ENCODE measurements at places on chromosomes 4 and X.

GRCh38 chrX:13685126-13685763 is 3.7 kb upstream of the RAB9A start:
- peak; percentile 9 for DNase-seq

- DNase-seq = no peak
Measured at GRCh38 chrX:7253565-7253964, 105.6 kb upstream of the PUDP start.

DNA sequence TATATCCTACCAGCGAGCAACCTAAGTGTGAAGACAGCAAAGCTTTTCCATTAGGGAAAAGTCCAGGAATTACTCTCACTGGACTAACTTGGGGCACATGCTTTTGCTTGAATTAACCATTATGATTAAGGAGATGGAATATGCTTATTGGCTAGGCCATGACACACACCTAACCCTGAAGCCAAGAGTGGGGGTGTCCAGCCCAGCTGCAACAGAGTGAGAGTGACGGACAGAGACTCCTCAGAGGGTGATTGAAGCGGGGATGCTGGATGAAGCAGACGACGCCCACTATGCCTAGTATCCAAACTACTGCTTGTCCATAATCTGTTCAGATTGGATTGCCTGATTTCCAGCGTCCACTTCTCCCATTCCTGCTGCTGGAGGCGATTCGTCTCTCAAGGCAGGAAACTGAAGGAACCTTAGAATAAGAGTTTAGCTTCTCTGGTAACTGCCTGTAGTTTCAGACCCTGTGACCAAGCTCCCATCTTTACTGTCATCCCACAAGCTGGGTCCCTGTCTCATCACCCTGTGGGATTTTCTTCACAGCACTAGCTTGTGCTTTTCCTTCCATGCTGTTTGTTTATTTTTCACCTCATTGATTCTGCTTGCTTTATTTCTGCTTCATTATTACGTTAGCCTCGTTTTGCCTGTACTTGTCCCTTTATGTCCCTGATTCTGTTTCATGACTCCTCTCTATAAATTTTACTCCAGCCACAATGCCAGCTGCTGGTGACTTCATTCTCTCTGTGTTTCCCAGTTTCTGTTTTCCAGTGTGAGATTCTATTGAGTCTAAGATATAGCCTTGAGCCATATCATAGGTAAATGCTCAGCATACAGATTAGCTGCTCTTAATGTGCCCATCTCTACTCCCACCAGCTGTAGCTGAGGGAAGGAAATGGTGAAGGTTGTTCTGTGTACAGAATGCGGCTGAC is 19.0 kb downstream of the FAM47E start:
- no peak for DNase-seq

GRCh38 chr4:1579001-1579900 is 104.9 kb downstream of the FAM53A start:
- DNase-seq = peak; percentile 58

DNA sequence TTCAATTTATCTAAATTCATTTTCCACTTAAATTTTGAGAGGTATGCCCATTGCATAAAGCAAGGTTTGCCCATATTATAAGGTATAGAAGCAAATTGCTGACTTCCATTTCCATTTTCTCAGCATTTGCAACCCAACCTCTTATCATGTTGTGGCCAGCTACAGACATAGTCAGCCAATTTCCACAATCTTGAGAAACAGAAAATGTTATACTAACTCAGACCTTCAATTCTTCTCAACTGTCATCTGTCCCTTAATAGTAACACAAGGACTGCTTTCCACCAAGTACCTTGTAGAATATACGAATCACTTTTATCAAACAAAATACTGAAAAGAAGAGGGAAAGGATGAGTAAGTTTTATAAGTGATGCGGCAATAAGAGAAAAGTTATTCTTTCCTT is 11.2 kb upstream of the GRIA3 start:
- DNase-seq = no peak

- DNase-seq = no peak
Measured at GRCh38 chrX:77347572-77347971, 99.6 kb upstream of the FGF16 start.

DNA sequence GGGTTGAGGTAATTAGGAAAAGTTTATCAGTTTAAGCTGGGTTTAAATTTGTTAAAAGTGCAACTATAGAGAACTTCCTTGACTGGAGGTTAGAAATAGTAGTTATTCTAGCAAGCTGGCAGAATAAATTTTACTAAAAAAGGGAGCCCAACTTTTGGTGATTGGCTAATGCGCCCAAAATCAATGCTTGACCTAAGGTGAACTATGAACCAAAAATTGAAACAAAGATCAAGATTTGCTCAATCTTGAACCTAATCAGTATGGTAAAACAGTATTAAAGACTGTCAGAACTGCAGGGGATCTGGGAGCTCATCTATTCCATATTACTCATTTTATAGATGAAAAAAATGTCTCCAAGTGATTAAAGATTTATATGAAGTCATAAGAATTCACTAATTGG is 6.1 kb upstream of the SPATA18 start:
- DNase-seq = no peak

DNA sequence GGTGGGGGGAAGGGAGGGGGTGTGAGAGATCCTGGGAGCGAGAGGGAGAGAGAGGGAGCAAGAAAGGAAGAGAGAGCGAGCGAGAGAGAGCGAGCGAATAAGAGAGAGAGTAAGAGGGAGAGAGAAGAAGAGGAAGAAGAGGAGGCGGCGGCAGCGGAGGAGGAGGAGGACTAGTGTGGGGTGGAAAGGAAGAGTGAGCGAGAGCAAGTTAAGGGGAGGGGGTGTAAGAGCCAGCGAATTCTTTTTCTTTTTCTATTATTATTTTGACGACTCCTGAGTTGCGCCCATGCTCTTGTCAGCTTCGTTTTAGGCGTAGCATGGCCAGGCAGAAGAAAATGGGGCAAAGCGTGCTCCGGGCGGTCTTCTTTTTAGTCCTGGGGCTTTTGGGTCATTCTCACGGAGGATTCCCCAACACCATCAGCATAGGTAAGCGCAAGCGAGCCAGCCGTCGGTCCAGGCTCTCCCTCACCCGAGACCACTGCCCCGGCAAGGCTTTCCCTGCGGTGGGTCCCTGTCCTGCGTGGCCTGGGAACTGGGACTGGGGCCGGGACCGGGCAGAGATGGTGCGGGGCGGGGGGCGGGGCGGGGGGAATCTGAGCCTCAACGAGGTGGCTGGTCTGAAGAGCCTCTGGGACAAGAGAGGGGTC is at the start of gene GRIA3:
GRIA3 (plus strand) TSS at position 60 of the 647 bp plus-strand sequence; CDS start at position 318, 258 bp downstream.
- no peak for DNase-seq

- DNase-seq = no peak
Measured at GRCh38 chrX:43745938-43746721, 90.0 kb downstream of the MAOA start.

- no peak for DNase-seq
Measured at GRCh38 chr4:23015821-23016220, 323.1 kb downstream of the GBA3 start.

DNA sequence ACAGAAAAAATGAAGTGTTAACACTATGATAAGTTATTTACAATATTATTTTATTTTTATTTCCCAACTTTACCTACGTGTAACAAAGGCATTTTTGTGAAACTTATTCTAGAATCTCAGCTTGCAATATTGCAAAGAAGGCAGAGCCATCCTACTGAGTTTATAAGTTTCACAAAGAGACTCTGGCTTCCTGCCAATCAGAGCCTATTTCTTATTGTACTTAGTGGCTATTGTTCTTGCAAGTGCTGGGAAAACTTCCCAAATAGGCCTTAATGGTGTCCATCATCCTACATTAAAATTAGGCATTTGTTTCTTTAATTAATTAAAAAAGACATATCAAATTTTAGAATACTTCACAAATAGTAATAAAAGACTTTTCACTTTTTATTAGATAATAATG is 233.2 kb downstream of the EPHA5 start:
- no peak for DNase-seq

DNA sequence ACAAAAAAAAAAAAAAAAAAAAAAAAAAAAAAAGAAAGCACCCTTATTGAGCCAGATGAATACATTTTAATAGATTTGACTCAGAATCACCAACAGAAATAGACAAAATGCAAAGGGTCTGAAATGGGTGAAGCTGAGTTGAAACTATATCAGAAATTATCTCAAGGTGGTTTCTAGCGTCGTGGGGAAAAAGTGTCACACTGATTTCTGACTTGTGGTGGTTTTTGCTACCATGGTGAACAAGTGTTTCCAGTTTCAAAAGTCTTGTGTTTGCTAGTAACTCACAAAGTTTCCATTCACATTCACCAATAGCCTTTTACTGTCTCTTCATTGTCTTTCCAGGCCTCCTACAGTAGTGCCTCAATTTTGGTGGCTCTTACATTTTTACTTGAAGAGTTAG is 135.5 kb downstream of the ARHGAP24 start:
- DNase-seq = no peak

DNA sequence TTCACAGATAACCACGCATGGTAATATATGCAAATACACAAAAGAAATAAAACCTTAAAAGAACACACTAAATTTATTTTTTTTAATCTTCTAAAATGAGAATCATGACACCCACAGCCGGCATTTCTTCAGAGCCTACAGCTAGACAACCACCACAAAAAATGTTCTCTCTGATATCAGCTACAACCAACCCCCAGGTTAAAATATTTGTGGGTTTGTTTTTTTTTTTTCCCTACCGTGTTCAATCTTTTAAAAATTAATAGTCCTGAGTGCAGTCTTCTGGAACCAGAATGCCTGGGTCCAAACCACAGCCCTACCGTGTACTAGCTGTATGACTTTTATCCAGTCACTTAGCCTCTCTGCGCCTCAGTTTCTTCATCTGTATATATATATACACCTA is 36.0 kb downstream of the MAML3 start:
- no peak for DNase-seq

DNA sequence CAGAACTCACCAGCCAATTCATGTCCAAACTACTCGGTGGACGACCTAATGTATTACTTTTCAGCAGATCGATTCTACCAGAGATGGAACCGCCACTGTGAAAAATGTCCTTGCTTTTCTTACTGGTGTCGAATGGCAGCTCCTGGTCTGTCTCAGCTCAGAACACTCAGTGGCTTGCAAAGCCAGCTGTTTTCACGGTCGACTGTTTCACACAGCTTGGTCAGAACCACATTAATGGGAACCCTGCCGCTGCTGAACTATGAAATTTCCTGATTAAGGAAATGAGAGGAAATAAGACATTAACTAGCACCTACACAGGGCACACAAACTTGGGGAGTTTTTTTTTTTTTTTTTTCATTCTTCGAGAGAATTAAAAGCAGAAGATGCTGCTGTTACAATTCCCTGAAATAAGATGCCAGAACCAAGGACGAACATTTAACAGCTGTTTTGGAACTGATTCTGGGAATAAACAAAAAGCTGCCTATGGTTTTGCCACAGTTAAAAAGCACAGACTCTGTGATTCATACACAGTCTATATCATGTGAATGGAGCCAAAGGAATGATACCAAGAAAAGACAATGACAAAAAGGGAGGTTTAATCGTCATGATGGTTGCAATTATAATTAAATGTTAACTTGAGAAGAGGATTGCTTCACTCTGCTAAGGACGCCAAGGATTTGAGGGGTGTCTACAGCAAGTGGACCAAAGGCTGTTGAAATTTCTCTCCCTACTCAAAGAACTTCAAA is 31.3 kb downstream of the SUPT20HL2 start:
- DNase-seq = no peak

- no peak for DNase-seq
Measured at GRCh38 chr4:152667781-152668180, 12.0 kb downstream of the TMEM154 start.

- no peak for DNase-seq
Measured at GRCh38 chr4:156976147-156976546, 4.5 kb upstream of the PDGFC start.

- no peak for DNase-seq
Measured at GRCh38 chr4:110627977-110628662, 5.2 kb upstream of the PITX2 start.

GRCh38 chrX:24371391-24371972 is 11.0 kb downstream of the SUPT20HL1 start:
- DNase-seq = peak; percentile 50

- no peak for DNase-seq
Measured at GRCh38 chrX:134684956-134685355, 26.7 kb upstream of the PLAC1 start.

- peak; percentile 19 for DNase-seq
Measured at GRCh38 chr4:8205241-8205707, 6.2 kb downstream of the SH3TC1 start.

DNA sequence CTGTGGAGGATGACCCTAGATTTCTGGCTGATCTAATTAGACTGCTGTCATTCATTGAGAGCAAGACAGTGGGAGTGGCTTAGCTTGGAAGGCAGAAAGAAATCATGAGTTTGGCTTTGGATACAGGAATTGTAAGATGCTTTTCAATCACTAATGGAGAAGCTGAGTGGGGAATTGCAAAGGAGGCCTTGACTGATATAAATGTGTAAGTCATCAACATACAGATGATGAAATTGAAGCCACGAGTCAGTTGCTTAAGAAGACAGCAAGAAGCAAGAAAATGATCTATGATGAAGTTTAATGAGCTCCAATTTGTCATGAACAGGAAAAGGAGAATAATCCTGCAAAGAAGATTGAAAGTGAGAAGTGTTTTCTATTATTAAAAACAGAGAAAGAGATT is 136.7 kb upstream of the C1QTNF7 start:
- DNase-seq = no peak

DNA sequence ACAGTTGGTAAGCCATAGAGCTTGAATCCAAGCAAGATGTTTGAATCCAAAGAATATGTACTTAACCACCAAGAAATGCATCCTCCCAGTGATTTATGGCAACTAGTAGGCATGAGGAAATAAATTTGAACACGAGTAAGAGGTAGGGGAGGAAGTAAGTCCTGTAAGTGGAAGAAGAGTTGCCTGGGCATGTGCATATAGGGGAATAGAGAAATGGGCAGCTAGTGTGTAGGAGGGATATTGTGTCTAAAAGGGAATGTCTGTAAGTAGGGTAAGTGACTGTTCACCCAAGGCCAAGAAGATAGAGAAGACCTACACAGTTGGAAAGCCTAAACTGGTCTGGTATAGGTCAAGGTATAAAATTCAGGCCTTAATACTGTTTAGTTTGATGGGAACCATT is 4.6 kb downstream of the SH3BGRL start:
- no peak for DNase-seq

DNA sequence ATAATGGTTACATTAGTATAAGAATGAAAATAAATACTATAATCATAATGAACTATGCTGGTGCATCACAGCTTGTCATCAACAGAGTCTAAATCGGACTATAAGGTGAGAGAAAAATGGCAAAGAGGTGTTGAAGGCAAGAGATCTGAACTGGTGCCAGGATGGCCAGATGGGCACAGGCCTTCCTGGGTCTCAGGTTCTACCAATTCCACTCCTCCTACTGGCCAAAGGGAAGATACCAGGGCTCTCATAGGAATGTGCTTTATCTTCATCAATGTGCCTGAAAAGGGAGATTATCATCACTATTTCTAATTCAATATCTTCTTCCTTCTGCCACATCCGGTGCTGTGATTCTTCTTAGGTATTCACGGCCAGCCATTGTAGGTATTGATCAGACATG is 107.6 kb downstream of the GASK1B start:
- no peak for DNase-seq

Data from SW480 (cell line).